A549 (cell line): ENCODE measurements at places on chromosomes 6 and 20. TPM values are rescaled to one million over a fixed set of nuclear protein-coding genes. Genes with fewer than 3 reads are reported as not detected.

DNA sequence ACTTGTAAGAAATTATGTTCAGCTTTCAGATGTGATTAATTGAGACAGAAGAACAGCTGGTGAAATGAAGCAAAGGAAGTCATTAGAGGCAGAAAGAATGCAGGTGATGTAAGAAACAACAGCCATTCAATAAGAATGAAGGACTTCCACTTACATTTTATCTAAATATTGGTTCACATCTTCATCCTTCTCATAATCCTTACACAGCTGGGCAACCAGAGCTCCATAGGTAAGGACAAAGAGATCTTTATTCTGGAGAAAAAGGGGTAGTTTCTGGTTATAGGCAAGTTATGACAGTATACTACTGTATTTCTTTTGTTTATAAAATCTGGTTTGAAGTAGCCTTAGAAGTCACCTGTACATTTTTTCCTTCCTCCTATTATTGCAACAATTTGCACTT lies 2.3 kb downstream of the TRAPPC3L start:
- no peak for DNase-seq

GRCh38 chr20:36441027-36441414 lies 100.3 kb upstream of the MYL9 start:
- DNase-seq = no peak

- no peak for DNase-seq
These were observed 617.7 kb upstream of the AGPAT4 start for GRCh38 chr6:161891542-161891941.

Gene PGC
- not detected in 3 replicates for polyA plus RNA-seq

DNA sequence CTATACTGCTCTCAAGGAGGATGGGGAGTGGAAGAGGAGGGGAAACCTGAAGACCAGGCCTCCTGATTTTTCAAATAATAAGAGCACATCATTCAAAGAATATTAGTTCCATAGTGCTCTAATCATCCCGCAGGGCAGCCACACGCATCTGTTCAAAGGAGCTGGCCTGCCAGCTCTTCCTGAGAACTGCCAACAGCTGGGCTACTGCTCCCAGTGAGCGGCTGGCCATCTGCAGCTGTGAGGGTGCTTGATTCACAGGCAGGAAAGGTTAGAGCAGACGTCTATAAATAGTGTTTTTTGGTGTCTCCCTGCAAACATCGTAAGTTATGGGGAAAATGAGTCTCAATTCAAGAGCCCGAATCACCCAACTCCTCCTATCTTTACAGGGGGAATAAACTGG lies 17.3 kb downstream of the NSFL1C start:
- DNase-seq = no peak

GRCh38 chr6:95431637-95432228 lies 145.6 kb upstream of the MANEA start:
- DNase-seq = peak; percentile 38

DNA sequence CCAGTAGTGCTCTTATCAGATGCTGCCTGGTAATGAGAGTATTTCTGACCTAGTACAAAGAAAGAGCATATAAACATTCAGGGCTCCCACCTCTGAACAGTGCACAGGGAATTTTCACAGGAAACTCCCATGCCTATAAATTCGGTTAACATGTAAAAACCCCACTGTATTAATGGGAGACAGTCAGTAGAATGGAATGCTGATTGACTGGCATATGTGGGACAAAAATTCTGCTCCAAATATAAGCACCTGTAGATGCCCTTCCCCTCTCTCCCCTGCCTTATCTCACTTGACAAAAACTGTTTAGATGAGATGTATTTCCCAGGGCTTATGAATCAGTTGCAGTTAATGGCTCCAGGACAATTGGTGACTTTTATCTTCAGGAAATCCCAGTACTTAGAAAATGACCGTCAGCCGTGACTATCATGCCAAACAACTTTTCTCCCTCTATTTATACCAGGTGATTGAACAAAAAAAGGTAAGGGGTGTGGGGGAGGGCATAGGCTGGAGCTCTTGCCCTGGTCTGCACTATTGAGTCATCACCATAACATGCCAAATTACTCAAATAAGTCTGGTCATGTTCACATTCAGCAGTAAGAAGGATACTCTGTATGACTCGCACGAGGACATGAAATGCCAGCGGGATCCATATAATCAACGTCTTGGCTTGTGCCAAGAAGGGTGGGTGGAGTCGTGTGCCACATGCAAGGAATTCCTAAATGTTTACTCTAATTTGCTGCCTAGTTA lies 176.4 kb upstream of the BMP2 start:
- no peak for DNase-seq

DNA sequence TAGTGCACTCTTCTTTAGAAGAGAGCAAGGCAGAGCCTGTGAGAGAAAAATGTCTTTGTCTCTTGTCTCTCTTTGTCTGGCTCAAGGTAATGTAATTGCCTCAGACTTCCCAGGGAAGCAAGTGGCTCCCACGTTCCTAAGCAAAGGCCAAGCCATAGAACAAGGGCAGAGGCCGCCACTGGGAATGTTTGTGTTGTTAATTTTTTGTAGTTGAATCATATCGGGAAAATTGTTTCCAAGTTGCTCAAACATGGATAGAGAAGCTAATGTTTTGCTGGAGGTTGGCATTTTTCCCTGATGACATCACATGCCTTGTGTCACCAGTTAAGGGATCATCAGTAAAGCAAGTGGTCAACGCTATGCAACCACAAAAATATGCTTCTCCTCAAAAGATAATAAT lies 211.5 kb upstream of the FOXA2 start:
- peak; percentile 79 for DNase-seq

- no peak for DNase-seq
These were observed 5.3 kb downstream of the SNAI1 start for GRCh38 chr20:49987868-49988690.

Gene UST
- polyA plus RNA-seq = 1.3 to 1.8 TPM (median 1.7 TPM) in 3 replicates

- peak; percentile 96 for DNase-seq
These were observed 250.4 kb downstream of the FOXA2 start for GRCh38 chr20:22333885-22334545.

Gene TCF15
- polyA plus RNA-seq = not detected in 3 replicates

DNA sequence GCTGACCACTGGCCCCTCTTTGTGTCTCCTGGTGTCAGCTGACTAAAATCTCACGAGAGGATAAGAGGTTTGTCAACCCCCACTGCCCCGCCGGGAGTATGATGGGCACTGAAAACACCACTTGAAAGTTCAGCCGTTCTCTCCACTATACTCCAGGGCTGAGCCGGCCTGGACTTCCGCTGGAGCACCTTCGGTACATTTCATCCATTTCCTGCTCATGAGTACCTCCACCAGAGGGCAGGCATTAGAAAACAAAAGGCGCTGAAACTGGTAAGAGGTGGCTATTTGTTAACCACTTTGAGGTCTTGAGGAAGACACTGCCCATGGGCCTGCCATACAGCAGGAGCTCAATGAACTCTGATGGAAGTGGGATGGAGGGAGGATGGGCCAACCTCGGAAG lies 17.9 kb upstream of the ANKRD60 start:
- peak; percentile 67 for DNase-seq

Gene SCUBE3
- 0.07 to 0.13 TPM (median 0.09 TPM) in 3 replicates for polyA plus RNA-seq

- no peak for DNase-seq
These were observed 70.9 kb downstream of the LCA5 start for GRCh38 chr6:79466207-79466834.

Gene BPIFA1
- polyA plus RNA-seq = not detected in 3 replicates

DNA sequence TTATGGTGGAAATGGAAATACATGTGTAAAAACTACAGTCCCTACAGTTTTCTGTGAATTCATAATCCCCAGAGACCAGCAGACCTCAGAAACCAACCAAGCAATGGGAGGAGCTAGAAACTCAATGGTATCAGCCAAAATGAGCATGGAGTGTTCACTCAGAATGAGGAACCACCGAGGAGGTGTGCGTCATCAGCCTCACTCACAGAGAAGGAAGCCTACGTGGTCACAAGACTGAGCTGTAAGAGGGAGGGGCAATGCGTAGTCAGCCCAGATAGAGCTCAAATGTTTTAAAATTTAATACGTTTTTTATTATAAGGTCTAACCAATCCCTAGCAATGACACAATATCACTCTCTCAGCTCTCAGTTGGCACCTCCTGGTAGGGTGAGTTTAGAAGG lies 17.4 kb downstream of the MYLK4 start:
- DNase-seq = no peak

DNA sequence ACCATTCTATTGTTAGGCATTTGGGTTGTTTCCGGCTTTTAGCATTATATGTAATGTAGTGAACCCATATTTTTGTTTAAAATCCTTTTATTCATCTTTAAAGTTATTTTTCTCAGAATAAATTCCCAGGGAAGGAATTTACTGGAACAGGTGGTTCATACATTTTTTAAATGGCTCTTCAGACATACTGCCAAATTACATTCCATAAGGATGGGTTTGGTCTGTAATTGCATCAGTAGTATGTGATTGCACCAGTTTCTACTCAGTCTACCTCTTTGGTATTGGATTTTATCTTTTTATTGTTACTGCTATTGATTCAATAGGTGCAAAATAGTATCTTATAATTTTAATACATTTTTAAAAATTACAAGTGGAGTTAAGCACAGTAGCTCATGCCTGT lies 27.2 kb downstream of the BRPF3 start:
- DNase-seq = no peak

- no peak for DNase-seq
These were observed 344.6 kb upstream of the IMPG1 start for GRCh38 chr6:76416821-76417605.

DNA sequence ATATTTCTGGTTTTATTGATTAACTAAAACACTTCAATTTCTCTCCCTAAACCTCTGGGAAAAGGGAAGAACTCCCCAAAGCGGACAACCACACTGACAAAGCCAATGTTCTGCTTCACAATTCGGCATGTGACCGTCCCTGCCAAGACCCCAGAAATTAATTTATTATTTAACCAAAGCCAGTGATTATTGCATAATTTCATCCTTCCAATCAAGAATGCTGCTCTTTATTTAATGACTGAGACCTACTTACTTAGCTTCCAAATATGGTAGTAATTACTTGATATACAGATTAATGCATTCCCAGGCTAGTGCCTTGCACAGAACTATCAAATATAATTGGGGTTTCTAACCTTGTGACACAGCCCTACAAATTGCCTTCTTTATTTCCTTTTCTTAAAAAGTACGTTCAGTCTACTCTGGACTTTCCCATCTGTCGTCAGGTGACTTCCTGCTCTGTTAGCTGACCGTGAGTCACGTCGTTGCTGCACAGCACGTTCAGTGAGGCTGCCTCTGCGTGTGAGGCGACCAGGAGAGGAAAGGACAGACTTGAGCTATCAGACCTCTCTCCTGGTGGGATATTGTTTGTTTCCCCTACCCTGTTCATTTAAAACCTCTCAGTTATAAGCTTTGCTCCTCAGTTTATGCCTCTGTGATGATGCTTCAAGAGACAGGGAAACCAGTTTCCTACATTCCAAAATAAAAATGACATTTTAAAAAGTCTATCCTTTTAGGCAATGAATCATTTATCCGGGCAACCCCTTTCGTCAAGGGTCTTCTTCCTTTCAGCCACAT lies 55.7 kb upstream of the TNFAIP3 start:
- DNase-seq = peak; percentile 76

DNA sequence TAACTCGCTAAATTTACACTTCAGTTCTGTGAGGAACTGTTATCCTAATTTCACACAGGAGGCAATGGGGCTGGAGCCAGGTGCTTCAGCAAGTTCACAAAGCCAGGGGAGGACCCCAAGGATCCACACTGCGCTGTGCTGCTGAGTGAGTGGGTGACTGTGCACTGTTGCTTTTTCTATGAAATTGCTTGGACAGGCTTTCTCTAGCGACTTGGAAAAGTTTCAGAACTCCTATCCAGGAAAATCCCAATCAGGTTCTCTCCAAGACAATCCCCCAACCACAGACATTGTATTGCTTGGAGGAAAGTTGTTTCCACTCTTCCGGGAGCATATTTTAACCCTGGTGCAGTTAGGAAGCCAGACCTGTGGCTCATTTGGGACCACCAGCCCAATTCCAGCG lies 175.9 kb upstream of the CST7 start:
- no peak for DNase-seq

GRCh38 chr6:107768044-107768443 lies 56.1 kb downstream of the SCML4 start:
- DNase-seq = no peak

Gene ADAM33
- polyA plus RNA-seq = 0.07 to 0.22 TPM (median 0.14 TPM) in 3 replicates

Gene LAMA2
- polyA plus RNA-seq = 0.21 to 0.58 TPM (median 0.37 TPM) in 3 replicates
